ENCODE measurements at places on chromosomes 1 and 21.

GRCh38 chr1:182297335-182297734 is 94.3 kb downstream of the GLUL start:
- no peak for DNase-seq

DNA sequence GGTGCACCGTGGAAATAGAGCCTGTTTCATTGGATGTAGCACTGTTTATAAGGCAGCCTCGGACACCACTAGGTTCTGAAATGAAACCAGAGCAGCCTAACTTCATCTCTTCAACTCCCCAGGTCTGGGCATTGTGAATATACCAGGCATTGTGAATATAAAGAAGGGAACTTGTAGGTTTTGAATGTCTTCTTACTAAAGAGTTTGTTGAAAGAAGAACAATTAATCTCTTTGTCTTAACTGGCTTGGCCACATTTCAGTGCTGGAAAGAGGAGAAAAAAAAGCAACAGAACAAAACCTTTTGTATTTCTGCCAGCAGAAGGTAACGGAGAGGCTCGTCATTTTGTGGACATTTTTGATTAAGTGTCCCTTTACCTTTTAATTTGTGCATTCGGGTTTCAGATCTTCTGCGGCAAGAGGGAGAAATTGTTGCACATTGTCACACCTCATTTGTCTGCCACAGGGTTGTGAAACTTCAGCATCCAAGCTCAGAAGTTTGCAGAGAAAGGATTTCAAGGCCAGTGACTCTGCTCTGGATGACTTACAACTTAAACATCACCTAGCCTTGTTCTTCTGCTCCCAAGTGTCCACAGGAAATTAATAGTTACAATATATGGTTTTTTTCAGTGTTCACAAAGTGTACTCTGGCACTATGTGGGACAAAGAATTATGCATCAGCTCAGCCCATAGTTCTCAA is 158.3 kb downstream of the KAZN start:
- no peak for DNase-seq

GRCh38 chr1:160911441-160911840 is 26.5 kb upstream of the ITLN1 start:
- no peak for DNase-seq

GRCh38 chr21:42120101-42120902 is 49.2 kb downstream of the UMODL1 start:
- no peak for DNase-seq

DNA sequence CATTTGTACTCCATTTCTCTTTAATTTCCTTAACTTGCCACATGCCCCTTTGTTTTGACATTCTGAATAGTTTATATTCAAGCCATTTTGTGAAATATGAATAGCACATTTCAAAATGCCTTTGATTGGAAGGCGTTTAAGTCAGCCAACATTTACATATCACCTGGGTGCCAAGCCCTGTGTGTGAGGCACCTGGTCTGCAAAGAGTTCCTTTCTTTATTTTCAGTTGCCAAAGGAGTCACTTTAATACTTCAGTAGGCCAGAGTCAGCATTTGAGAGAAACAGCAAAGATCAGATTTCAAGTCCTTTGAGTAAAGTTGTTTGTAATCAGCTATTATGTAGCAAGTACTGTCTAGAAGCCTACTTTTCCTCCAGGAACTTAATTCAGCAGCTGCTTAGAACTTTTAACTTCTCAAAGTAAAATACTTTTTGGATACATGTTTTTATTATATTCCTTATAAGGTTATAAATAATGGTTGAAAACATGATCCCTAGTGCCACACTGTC is 70.8 kb downstream of the DTL start:
- DNase-seq, result no peak

DNA sequence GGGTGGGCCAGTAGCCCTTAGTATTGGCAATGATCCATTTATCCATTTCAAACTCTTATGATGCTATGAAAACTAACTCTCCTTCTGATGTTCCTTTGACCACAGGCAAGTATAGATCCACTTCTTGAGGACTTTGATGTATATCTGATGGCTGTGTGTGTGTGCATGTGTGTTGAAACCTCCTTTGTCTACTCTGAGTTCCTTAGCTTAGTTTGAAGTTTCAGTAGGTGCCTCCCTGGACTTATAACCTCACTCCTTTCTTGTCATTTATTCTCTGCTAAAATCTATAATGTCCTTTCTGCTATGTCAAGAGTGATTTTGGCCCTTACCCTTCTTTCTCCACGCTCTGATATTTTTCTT is 409.3 kb downstream of the PRDM2 start:
- no peak for DNase-seq

- DNase-seq, result no peak
These were observed 84.8 kb upstream of the ZC3H11B start for GRCh38 chr1:219697682-219698081.
